ENCODE measurements at places on chromosomes 7 and 10.

- DNase-seq = no peak
These were observed 8.2 kb downstream of the LFNG start for GRCh38 chr7:2527505-2528467.

- DNase-seq = no peak
These were observed 70.1 kb downstream of the ADCY1 start for GRCh38 chr7:45644237-45644636.

- no peak for DNase-seq
These were observed 916.6 kb downstream of the IPMK start for GRCh38 chr10:57351076-57351475.

GRCh38 chr10:31036209-31036608 is 4.5 kb upstream of the ZNF438 start:
- no peak for DNase-seq

DNA sequence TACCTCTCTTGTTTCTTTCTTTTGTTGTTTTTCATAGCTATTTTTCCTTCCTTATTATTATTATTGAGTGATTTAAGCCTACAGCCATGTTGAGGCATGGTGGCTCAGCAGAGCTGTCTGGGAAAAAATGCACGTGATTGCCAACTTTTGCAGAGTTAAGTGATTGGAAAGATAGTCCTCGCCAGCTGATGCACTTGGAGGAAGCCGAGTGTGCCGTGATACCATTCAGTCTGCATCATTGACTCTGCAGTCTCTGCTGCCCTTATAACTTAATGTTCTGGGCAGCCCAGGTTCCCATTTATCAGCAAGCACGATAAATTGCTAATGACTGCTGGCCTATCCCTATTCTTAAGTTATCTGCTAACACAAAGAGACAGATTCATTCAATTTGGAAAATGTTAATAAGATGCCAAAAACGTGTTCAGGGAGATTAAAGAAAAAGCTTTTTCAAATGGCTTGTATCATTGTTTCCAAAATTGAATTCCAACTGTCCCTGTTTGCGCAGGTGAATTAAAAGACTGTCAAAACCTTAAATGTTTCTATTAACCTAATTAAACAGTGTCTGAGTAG is 232.9 kb upstream of the NPY start:
- no peak for DNase-seq

Measured in activated T-helper 1 cell treated with anti-CD3 and anti-CD28 coated beads, Interleukin-2, amount 50 U/mL, for 16 hours (primary cell).